ENCODE measurements at places on chromosomes 3 and 15.

DNA sequence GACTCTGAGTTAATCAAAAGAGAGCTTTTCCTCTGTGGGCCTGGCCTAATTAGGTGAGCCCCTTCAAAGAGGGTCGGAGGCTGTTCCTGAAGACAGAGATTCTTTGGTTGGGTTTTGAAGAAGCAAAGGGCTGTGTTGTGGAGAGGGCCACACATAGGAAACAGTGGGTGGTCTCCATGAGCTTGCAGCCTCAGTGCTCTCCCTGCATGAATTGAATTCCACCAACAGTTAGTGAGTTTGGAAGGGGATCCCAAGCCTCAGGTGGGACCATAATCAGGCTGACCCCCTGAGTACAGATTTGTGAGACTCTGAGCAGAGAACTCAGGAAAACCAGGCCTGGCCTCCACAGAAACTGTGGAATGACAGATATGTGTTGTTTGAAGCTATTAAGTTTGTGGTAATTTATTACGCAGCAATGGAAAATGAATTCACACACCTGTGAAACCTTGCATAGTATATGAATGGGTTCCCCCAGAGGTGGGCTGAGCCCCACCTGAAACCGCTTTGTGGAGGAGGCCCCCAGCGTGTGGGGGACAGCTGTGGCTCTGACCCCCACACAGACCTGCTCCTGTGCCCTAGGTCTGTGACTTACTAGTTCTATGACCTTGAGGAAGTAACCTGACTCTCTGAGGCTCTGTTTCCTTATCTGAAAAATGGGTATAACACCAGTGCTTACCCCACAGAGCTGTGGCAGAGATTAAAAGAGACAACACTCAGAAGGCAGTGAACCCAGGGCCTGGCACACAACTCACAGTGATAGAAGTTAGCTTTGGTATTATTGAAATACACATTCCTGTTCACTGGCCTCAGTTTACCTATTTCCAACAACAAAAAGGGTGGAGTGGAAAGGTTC is 431.3 kb downstream of the FOXP1 start:
- no peak for DNase-seq

DNA sequence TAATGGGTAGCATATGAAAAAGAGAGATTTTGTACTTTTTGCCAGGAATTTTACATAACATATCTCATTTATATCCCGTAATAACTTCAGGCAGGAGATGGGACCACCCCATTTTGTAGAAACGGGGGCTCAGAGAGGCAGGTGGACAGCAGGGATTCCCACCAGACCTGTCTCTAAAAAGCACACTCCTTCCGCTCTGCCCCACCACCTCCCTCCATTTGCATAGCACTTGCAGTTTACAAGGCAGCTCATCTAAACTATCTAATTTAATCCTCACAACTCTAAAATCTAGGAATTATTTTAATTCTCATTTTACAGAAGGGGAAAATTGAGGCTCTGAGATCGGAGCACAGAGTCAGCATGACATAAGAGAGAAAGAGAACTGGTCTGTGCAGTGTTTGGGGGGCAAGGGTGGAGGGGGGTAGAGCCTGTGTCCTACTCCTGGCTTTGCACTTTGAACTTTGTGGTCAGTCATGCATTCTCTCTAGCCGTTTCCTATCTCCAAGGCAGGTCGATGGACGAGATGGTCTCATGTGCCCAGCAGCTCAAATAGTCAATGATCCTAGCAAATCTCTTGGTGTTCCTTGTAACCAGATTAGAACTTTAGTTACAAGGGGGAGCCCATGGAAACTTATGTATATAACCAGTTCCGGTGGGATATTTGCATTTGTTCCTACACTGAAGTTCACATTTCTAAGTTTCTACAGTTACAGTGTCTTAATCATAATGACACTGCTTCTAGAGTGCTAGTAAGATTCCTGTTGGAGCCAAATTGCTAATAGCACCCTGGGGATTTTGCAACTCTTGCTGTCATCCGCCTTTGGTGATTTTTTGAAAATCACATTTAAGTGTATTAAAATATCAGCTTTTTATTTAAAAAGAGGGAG is 18.6 kb downstream of the CRYGS start:
- DNase-seq: no peak

GRCh38 chr3:193011958-193012357 is 94.3 kb upstream of the MB21D2 start:
- no peak for DNase-seq

- DNase-seq: no peak
These were observed 245.0 kb downstream of the NTRK3 start for GRCh38 chr15:88011533-88011932.

All from GM23248 (cell line).